NAMALWA (cell line): ENCODE measurements at places on chromosomes 2 and 18.

DNA sequence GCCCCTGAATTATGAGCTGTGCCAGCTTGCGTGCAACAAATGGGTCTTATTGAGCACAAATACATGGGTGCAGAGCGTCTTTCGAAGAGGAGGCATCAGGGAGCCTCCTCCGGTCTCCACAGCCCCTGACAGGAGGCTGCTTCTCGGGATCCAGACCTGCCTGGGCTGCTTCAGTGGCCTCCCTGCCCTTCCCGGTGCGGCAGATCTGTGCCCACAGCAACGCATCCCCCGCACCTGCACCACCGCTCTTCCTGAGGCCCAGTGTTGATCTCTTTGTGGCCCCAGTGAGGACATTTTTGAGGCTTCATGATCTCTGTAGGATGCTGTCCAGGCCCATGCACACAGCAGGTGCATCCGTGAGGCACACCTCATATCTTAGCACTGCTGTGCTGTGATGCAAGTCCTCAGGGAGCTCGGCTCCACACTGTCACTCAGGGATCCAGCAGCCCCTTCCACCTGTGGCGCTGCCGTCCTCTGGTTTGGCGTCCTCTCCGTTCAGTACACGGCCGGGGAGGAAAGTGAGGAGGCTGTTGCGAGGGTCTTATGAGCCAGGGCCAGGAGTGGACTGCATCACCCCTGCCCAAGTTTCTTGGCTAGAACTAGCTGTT, 17.4 kb downstream of the RTP5 start:
- DNase-seq: no peak

DNA sequence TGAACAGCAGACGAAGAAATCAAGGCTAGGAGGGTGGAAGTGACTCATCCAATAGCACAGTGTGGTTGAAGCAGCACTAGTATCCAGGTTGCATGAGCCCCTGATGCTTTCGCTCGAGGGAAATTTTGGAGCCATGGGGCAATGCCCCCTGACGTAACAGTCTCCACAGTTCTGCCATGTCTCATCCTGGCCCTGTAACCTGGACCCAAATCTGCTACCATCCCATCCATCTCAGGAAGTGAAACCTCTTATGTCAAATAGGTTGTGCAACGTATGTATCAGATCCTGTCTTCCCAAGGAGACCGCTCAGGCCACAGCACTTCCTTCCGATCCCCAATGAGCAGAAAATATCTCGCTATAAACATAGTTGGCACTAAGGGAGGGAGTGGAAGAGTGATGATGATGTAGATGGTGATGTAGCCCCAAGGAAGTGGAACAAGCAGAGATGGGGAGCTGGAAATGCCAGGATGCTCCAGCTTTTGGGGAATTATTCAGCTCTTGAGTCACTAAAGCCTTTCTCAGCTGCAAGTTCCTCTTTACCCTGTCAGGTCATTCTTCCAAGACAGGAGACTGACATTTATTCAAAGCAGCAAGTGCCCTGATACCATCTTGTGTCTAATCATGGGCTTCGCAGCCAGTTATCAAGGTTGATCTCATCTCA, 3.0 kb upstream of the IL1B start:
- DNase-seq: no peak

DNA sequence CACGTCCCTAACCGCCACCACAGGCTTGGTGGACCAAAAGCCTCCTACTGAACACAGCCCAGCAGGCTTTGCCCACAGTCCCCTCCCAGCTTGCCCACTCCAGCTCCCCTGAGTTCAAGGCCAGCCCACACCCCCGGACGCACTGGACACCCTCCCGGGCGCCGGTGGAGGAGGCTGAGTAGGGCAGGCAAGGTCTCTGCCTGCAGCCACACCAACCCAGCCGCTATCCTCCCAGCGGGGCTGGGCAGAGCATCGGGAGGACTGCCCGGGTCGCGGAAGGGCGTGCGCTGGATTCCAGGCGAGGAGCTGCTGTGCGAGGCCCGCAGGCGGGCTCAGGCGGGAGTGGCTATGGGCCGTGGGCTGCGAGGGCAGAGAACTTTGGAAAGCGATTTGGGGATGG, 49.5 kb downstream of the PLEKHB2 start:
- no peak for DNase-seq

DNA sequence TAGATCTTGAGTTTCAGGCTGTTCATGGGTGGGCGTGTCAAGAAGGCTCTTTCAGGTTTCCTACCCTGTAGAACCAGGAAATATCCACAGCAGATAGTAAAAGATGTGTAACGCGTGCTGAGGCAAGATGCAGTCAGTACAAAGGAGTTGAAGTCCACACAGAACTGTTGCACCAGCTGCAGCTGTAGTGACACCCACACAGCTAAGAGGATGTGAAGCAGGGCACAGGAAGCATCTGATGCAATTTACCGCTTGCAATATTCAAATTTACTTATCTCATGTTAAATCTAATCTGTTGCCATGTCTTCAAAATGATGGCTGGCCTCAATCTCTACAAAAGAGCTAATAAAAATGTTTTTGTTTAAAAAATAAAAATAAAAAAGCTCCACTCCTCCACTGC, 132.8 kb downstream of the ARHGAP15 start:
- DNase-seq: peak; percentile 73

GRCh38 chr2:203710226-203710625, 3.8 kb downstream of the CD28 start:
- no peak for DNase-seq

DNA sequence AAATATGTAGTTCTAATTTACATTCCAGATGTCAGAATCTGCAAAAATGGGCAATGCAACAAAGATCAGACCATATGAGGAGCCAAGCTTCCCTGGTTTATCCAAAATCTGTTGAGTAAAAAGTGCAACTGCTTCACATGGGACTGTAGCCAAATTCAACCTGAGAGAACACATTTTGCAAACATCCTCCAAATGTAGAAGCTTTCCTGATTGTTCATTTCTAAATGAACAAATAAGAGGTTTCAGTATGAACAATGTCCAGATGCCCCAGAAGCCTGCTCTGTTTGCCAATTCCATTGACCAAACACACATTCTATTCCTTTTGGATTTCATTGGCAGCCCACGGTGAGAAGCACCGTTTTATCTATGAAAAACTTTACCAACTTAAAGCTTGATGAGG, 117.9 kb upstream of the OSR1 start:
- DNase-seq: no peak

DNA sequence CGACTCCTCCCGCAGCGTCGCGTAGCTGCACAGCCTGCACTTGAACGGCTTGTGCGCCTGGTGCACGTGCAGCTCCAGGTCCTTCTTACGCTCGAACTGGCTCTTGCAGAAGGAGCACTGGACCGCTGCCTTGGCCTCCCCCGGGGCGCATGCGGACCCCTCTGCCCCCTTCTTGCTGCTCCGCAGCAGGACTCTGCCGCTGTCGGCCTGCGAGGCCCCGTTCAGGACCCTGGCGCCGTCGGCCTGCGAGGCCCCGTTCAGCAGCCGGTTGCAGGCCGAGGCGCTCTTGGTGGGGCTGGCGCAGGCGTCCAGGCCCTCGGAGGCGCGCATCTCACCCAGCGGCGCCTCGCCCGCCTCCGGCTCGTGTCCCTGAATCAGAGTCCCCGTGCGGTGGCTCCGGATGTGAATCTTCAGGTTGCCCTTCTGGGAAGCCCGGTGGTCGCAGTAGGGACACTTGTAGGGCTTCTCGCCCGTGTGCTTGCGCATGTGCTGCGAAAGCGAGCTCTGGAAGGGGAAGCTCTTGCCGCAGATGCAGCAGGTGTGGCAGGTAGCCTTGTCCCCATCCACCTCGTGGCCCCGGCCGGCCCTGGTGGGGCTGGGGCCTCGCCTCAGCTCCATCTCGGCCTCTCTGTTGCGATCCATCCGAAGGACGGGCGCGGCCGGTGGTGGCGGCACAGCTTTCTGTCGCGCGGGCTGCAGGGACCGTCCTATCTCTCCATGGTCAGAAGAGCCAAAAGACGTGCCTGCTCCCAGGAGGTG, 52.5 kb downstream of the ZNF516 start:
- DNase-seq: no peak
